ENCODE measurements at places on chromosomes 2 and 18. TPM values are rescaled to one million over a fixed set of nuclear protein-coding genes. Genes with fewer than 3 reads are reported as not detected.

DNA sequence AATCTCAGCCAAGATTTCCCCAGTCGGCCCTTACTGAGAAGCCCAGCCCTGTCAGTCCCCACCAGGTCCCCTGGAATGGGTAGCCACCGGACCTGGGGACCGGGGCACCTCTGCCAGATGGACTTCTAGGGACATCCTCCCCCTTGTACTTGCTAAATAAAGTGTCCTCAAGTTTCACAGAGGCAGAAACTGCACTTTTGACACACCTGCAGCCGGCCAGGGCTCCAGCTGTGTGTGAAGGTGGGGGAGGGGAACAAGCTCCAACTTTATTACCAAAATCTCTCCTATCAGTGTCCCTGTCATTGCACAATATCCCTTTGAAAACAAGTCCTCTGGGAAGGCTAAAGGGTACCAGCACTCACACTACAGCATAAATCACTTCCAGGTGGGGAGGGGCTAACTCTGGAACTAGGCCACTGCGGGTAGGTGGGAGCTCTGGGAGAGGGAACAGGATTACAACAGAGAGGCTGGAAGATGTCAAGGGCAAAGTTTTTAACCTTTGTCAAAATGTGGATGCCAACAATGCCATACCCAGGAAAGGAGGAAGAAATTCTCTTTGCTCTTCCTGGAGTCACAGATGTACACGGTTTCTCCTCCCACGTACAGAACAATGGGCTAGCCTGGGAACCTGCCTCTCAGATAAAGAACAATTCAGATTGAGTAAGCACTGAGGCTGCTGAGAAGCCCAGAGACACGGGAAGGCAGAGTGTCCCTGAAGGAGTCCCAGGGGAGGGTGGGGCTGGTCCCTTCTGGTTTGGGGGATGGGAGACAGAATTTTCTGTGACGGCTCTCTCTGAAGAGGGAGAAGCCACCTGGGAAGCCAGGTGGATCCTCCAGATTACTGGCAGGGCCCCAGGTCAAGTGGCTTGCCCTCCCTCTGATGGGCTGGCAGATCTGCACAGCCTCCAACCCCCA is 11.0 kb downstream of the SDC1 start:
- peak; percentile 58 for DNase-seq

GRCh38 chr18:70160073-70160678 is 45.3 kb downstream of the RTTN start:
- DNase-seq: no peak

DNA sequence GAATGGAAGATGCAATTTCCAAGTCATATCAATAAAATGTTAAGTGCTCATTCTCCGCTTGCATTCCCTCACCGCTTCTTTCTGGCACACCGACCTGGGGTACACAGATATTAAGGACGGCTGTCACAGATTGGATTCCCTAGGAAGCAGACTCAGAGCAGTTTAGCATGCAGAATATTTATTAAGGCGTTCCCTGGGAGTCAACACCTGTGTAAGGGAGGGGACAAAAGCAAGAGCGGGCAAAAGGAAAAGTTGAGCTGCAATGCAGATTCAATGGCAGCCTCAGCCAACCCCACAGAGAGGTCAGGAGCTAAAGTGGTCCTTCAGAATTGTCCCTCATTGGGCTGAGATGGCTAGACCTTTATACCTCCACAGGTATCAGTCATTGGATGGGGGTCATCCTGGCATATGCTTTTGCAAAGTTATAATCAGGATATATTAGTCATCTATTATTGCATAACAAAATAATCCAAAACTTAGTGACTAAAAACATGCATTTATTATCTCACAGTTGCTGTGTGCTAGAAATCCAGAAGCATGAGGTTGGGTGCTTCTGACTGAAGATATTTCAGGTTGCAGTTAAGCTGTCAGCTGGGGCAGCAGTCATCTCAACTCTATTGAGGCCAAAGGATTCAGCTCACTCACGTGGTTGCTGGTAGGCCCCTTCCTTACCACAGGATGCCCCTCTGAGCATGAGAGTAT is 27.0 kb upstream of the INO80D start:
- DNase-seq: no peak

DNA sequence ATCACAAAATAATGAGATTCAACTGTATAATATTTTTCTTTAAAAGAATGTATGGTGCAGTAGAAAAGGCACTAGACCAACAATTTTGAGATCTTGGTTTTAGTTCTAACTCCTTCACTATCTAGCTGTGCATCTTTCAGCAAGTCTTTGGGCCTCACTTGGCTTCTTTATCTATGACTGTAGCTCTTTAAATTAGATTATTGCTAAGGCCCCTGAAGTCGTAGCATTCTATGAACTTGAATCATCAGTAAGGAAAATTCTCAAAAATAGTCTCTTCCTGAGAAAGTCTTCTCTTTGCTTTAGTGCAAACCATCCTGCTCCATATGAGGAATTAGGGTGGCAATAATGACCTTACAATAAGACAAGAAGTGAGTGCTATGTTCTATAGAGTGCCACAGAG is 140.4 kb downstream of the FTCDNL1 start:
- DNase-seq: no peak

GRCh38 chr18:65753520-65753919 is 2.7 kb downstream of the CDH7 start:
- peak; percentile 8 for DNase-seq

GRCh38 chr2:118842661-118843482 is 4.6 kb downstream of the EN1 start:
- no peak for DNase-seq

DNA sequence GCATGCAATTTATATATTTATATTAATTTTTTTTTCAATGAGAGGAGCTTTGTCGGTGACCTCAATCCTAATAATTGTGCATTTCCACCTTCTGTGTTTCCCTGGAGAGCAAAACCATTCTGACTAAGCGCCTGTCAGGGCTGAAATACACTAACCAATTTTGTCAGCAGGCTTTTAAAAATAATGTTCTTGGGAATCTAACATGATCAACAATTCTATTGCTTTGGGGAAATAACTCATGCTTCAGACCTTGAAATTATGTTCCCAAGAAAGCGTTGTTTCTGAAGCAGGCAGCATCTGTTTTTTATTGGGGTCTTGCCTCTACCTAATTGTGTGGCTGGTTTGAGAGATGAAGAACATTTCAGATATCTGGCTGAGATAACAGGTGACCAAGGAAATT is 129.1 kb upstream of the ALKAL2 start:
- DNase-seq: no peak

GRCh38 chr2:236083934-236084333 is 84.3 kb downstream of the GBX2 start:
- DNase-seq: no peak

GRCh38 chr2:67221266-67221665 is 175.9 kb upstream of the ETAA1 start:
- no peak for DNase-seq

DNA sequence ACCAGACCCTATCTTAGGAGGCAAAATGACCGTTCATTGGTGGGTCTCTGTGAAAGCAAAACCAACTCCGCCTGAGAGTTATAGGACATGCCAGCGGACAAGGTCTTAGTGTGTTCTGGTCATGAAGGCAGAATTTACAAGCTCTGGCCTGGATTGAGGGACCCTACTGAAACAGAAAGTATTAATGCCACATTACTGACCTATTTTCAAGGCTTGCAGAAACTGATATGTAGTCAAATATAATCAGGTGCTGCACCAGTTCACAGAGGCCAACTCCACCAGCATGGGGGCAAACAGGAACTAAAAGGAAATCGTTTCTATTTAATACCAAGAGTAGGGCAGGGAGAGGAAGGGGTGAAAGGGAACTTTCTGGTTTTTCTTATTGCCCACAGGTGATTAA is 19.7 kb downstream of the TYMS start:
- DNase-seq: no peak

GRCh38 chr2:148184976-148185375 is 164.1 kb downstream of the MBD5 start:
- DNase-seq: no peak

DNA sequence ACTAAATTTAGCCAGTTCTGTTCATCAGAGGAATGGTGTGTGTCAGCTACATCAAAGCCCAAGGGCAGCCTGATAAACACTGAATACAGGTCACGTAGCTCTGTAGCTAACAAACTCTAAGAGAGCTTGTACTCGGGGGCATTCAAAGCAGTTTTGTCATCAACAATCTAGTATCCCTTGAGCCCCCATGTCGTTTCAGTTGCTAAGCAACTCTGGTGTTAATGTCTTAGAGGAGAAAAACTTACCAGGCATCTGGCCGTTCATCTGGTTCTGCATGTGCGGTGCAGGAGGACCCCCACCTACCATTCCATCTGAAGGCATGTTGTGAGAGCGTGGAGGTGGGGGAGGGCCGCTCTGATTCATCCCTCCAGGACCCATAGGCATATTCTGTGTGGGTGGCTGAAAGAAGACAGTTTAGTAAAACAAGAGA is 33.1 kb downstream of the SS18 start:
- DNase-seq: no peak

DNA sequence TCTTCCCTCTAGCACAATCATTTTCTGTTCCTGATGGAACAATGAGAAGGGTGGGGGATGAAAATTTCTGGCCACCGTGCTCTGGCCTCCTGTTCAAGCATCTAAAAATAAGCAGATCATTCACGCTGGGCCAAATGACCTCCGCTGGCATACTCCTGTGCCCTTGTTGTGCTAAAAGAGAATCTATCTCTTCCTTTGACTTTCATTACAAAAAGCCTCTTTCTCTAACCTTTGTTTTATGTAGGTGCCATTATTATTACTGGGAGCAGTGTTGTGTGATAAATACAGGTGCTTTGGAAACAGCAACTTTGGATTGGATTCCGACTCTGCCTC is 44.6 kb upstream of the B3GNT2 start:
- DNase-seq: no peak

GRCh38 chr18:23209796-23210195 is 74.5 kb downstream of the CABLES1 start:
- DNase-seq: no peak

DNA sequence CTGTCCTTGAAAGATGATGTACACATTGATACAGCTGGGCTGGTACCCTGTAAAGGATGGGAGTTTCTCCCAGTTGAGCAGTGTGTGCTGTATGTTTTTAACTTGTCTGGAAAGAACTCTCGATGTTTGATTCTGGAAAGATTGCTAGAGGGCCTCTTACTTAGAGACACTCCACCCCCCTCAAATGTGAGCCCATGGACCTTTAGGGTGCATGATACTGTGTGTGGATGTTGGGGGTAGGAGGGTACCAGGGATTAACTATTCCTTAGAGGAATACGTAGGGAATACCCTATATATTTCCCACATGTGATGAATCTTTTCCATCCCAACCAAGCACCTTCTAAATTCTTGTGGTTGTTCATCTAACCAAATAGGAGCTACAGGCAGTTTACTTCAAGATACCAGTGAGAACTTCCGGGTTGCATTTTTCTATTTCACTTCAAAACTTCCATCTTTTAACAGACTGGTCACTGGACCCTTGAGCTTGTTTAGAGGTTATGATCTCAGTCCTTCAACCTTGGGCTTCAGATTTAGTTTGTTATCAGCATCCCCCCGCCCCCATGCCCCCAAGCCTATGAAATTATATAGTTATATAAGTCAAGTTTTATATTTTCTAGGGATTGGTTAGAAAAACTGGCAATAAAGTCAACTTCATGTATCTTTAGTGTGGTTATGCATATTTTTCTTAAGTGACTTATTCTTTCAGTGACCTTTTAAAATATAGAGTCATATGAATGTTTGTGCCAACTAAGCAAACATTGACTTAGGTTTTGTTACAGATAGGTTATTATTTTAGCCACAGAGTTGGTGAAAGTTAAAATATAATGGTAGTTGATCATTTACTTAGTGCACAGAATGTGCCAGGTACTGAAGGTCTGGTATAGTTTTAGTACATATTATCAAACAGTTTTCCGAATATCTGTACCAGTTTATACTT is 18.2 kb downstream of the AFTPH start:
- DNase-seq: no peak

GRCh38 chr2:19829672-19830071 is 72.1 kb downstream of the TTC32 start:
- DNase-seq: no peak

CCDC195 gene
- total RNA-seq: not detected

NT5DC4 gene
- not detected for total RNA-seq

TUBB8B gene
- total RNA-seq: 1.0 TPM

CDH20 gene
- total RNA-seq: 0.68 TPM

DRC1 gene
- total RNA-seq: not detected

FBXO15 gene
- 7.8 TPM for total RNA-seq

ARHGAP15 gene
- total RNA-seq: 0.41 TPM

SRD5A2 gene
- 8.5 TPM for total RNA-seq

WDR75 gene
- 15.3 TPM for total RNA-seq
